ENCODE measurements at places on chromosomes 11 and 22.

DNA sequence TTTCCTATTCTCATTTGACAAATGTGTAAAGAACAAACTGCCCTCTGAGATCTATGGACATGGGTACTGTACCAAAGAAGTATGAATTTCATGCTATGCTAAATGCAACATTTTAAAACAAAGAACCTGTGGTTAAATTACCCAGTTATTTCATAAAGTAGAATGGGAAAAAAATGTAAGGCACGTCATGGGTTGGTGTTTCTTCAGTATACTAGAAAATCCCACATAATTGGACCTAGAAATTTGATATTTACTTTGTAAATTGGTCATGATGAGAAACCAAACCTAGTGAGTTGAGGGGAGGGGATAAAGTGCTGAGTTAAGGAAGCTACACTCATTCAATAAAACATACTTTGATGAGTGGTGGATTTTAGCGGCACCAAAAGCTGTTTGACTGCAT lies 104.1 kb downstream of the ALX4 start:
- DNase-seq = no peak

- no peak for DNase-seq
Observed at GRCh38 chr22:26617271-26618199, at the start of gene CRYBB1. TSS of gene CRYBB1 (minus strand) at chr22:26618027. CDS start at chr22:26616319, 1,708 bp downstream.

GRCh38 chr11:45541693-45542434 lies 123.6 kb downstream of the CHST1 start:
- no peak for DNase-seq

- DNase-seq = peak; percentile 13
Observed at GRCh38 chr22:46931414-46931813, 169.0 kb downstream of the TBC1D22A start.

- peak; percentile 16 for DNase-seq
Observed at GRCh38 chr11:111162305-111162704, 83.2 kb upstream of the POU2AF2 start.

GRCh38 chr11:69297787-69298266 lies 3.9 kb downstream of the MYEOV start:
- DNase-seq = no peak

DNA sequence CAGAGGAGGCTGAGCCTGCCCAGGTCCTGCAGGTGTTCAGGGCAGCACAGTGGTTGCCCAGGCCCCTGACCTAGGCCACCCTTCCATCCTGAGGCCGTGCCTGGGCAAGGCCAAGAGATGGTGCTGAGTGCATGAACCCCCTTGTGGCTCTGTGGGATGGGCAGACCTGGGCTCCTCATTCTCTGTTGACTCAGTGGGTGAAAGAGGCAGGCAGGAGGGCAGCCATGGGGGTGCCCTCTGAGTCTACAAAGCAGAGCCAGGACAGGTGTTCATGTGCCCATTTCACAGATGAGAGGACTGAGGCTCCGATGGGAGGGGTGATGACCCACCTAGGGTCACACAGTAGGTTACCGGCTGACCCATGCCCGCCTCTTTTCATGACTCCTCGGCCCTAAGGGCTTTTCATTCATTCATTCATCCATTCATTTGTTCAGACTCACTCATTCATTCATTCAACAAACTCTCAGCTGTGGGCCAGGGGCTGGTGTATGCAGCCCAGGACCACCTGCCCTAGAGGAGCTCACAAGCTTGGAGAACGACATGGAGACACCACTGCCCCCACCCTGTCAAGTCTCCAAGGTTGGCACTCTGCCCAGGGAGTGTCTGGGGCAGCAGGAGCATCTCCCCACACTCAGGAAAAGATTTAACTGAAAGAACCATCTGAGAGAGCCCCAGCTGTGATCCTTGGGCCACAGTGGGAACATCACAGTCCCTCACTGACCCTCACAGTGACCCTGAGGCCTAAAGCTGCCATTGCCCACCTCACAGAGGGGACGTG lies 40.5 kb downstream of the IGLL5 start:
- DNase-seq = no peak

All from A673 (cell line).